HCEC 1CT (cell line): ENCODE measurements at places on chromosomes 12 and 14.
A peak's percentile ranks its signal among the peaks of the same experiment; 100 is the strongest.

DNA sequence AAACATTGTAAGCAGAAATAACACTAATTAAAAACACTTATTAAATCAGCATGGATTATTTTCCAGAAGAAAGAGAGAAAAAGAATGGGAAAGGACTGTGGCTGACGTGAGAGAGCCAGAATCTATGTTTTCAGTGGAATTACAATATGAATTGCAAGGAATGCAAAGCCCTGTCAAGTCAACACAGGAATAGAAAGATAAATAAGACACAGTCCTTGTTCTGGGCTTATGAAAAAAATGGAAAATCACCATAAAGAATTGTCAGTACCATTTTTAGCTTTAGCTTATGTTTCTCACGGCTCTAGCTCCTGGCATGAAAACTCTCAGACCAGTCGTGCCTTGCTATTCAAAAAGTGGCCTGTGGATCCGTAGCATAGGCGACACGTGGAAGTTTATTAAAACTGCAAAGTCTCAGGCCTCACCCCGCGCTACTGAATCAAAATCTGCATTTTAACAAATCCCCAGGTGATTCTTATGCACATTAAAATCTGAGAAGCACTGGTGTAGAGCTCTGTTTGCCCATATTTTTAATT lies 549.1 kb downstream of the RPS29 start:
- no peak for DNase-seq

DNA sequence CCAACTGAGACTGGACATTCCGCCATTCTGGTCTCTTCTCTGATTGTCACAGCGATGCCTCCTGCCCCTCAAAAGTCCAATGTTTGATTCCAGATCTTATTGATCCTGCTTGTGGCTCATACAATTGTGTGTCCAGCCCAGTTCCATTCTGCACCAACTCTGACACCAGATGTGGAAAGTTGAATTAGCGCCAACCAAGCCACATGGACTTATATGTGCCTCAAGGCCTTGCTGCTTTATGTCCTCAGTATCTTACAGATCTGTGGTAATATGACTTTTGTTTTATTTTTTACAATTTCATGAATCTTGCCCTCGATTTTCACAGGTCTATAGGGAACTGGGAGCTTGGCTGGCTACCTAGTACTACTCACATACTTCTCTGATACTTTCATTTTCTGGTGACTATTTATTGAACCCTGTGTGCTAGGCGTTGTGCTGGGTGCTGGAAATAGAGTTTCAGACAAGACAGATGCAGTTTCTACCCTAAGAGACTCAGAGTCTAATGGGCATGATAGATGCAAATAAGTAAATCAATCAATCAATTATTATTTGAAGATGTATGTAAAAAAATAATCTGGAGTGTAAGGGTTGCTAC lies 472.0 kb downstream of the TMTC2 start:
- no peak for DNase-seq

- DNase-seq, result no peak
Observed at GRCh38 chr14:90278199-90279175, 22.1 kb downstream of the PSMC1 start.

- DNase-seq, result no peak
Observed at GRCh38 chr14:103127861-103128598, 4.8 kb downstream of the TNFAIP2 start.

DNA sequence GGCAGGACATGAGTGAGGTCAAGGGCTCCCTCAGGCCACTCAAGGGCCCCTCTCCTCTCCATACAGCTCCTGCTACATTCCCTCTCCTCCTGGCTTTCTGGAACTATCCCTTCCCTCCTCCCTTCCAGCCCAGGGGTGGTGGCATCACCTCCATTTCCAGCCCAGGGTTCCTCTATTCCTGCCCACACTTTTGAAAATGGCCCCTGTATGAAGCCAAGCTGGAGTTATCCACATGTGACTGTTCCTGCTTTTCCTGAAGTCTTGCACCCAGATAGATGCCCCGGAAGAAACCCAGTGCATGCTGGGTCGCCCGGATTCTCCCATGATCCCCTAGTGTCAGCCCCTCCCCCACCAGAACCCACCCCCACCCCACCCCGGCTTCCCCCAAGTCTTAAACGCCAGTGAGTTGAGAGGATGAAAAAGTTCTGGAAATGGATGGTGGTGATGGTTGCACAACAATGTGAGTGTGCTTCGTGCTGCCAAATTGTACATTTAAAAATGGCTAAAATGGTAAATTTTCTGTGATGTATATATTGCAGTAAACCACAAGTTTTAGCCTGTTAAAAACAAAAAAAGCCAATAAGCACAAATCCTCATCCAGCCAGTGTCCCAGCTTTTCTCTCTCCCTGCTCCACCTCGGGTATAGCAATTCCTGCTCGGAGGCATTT lies 136.9 kb downstream of the SCARB1 start:
- no peak for DNase-seq

DNA sequence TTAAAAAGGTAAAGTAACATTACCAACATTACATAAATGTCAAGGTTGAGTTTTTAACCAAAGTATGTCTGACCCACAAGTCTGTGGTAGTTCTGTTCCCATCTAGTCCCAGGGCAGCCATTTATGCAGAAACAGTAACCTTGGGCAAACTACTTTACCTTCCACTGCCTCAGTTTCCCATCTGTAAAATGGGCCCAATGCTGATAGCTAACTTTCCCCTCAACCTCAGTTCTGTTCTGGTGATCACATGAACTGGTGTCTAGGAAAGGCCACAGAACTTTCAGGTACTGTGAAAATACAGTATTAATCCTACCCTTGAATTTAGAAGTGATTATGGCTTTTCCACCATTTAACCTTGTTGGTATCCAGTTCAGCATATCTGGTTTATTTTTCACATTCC lies 113.6 kb downstream of the ZFP36L1 start:
- no peak for DNase-seq

- DNase-seq, result no peak
Observed at GRCh38 chr14:65566820-65567522, 154.4 kb downstream of the FUT8 start.

DNA sequence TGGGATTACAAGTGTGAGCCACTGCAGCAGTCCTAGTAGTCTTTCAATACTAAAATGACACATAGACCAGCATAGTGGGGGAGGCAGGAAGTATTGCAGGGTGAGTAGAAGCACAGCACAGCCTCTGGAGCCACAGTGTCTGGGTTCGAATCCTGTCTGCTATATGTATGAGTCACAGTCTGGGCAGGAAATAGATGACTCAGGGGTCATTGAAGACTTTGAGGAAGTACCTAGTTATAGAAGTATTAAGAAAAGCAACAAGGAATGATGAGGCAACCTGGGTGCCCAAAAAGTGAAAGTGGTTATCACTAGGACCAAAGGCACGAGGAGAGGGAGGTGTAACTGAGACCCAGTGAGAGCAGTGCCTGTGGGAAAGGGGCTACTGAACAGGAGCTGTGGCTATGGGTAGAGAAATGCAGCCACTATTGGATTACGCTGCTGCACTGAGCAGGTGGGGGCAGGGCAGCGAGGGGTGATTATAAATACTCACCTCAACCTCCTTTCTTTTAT lies 124.0 kb downstream of the PDE3A start:
- peak; percentile 85 for DNase-seq

DNA sequence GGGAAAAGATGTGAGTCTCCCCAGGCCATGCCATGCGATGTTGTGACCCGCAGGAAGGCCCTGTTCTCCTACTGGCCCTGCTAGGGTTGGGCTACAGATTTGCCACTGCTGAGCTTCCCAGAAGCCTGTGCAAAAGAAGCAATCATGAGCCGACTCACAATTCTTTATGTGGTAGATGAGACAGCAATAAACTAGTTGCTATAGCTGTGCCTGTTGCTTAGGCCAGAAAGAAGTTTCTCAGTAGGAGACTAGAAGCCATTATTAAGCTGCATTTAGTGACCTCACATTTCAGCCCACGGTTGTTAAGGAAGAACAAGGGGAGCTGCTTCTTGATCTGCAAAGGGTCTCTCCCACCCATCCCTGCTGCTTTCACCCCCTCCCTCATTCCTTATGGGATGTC lies 239.4 kb upstream of the CRY1 start:
- DNase-seq, result no peak

DNA sequence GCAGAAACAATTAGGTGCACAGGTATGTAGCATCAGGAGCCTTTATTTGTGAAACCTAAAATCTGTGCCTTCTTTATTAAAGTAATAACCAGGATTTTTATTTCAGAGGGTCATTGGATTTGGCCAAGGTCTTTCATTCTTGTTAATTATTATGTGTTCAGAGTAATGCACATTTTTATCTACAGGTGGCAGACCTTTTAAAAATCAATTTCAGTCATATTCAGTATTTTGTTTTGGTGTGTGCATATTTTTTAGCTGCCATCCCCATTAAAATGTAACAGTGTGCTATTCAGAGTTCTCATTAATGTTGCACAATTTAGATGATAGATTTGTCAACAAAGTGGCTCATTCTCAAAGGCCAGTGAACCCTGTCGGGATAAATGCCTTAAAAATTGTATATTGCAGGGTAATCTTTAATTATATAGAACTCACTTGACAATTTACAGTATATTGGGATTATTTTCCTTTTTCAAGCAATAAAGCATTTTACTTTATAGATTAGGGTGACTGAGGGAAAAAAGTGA lies 319.3 kb upstream of the SOX5 start:
- DNase-seq, result no peak

DNA sequence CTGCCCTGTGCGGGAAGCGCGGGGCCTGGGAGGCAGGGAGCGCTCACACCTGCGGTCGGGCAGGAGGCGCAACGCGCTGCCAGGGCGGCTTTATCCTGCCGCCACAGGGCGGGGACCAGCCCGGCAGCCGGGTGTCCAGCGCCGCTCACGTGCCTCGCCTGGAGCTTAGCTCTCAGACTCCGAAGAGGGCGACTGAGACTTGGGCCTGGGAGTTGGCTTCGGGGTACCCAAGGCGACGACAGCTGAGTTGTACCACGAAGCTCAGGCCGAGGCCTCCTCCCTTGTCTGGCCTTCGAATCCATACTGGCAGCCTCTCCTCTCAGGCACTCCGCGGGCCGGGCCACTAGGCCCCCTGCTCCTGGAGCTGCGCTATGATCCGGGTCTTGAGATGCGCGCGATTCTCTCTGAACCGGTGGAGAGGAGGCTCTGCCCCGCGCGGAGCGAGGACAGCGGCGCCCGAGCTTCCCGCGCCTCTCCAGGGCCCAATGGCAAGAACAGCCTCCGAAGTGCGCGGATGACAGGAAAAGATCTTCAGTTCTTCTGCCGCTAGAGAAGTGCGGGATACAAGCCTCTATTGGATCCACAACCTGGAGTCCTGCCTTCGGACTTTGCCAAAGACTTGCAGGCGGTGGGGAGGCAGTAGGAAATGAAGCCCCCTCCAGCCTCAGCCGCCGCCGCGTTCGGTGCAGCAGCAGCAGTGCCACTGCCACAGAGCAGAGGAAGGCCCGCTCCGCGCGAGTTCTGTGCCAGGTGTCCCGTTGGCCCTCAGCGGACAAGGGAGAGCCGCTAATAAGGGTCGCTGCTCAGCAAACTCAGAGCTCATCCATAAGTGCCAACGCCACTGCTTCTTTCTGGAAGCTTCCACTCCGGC lies 6.8 kb downstream of the SIX1 start:
- no peak for DNase-seq

DNA sequence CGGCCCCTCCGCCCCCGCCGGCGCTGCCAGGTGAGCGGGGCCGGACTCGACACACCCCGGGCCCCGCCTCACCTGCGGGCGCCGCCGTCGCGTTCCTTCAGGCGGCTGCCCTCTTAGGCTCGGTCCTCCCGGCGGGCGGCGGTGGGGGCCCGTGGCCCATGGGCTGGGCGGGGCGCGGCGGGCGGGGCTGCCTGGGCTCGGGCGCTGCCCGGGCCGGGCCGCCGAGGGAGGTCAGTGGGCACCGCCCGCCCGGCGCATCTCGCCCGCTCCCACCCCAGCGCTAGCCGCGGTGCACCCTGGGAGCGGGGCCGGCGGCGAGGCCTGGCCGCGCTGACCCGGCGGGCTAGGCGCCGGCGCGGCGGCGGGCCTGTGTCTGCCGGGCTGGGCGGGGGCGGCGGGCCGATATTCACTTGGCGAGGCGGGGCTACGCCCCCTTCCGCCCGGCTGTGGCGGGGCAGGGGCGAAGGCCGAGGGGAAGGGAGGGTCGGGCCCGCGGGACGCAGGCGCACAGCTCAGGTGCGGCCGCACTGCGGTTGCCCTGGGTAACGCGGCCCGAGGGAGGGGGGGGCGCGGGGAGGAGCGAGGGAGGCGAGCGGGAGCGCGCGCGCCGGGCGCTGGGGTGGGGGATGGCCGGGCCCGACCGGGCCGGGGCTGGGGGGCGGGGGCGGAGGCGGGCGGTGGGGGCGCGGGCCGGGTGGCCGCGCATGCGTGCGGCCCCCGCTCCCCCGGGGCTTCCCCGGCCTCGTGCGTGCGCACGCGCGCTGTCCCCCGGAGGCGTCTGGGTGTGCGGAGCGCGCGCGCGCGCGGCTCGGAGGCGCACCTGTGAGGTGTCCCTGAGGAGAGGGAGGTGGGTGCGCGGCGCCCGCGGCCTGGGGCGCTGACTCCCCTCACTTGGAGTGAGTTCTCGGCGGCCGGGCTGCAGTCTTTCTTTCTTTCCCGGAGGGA lies at the start of the genes CCDC92 and ZNF664:
TSS of gene CCDC92 (minus strand) at position 375 of the 945 bp plus-strand sequence. CDS start 28,526 bp downstream, outside the sequence.
TSS of gene ZNF664 (plus strand) at position 759 of the 945 bp plus-strand sequence. CDS start 38,930 bp downstream, outside the sequence.
- DNase-seq, result peak; percentile 88

GRCh38 chr12:70711831-70712230 lies 74.6 kb upstream of the PTPRB start:
- no peak for DNase-seq

DNA sequence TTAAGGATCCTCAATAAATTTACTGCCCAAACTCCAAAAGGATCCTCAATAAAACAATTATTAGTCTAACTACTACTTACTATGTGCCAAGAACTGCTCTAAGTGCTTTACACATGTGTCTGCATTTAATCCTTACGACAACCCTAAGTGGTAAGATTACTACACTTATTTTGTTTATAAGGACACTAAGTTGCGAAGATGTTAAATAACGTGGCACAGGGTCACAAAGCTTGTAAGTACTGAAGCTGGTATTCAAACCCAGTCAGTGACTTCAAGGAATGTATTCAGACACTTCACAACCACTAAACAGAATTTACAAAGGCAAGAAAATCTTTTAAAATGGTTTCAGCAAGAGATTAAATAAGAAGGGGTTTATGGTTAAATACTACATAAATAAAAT lies 13.0 kb downstream of the FERMT2 start:
- DNase-seq, result no peak

DNA sequence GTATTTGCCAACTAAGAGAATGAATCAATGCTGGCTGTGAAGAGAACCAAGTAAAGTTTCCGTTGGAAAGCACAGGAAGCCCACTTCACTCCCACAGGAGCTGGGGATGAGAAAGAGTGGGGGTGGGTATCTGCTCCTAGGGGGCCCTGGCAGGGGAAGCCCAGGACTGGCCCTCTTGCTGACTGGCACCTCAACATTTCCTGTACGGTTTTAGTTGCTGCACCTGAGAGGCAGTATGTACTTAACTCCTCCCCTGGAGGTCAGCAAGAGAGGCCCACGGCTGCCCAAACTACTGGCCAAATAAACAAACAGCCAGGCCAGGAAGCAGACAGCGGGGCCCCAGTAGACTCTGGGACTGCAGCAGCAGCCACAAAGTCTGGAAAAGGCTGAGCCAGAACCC lies 33.8 kb upstream of the VWF start:
- no peak for DNase-seq
